ENCODE measurements at places on chromosomes 4 and X.

DNA sequence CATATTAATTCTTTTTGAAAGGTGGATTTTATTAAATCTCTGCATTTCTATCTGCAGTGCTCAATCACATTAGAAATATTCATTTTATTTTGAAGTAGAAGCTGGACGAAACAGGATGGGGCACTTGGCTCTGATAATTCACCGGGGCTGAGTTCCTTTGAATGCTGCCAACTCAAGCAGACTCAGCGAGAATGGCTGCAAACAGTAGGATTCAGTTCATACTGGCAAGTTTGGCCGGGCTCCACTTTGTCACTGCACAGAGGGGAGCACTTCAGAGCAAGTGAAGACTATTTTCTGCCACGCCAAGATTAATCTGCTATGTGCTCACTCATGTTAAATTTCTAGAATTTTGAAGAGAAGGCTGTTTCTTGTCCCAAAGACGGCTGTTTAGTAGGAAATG, 30.7 kb upstream of the KLHL8 start:
- DNase-seq: no peak

GRCh38 chr4:7970361-7970946, 30.8 kb upstream of the AFAP1 start:
- no peak for DNase-seq

DNA sequence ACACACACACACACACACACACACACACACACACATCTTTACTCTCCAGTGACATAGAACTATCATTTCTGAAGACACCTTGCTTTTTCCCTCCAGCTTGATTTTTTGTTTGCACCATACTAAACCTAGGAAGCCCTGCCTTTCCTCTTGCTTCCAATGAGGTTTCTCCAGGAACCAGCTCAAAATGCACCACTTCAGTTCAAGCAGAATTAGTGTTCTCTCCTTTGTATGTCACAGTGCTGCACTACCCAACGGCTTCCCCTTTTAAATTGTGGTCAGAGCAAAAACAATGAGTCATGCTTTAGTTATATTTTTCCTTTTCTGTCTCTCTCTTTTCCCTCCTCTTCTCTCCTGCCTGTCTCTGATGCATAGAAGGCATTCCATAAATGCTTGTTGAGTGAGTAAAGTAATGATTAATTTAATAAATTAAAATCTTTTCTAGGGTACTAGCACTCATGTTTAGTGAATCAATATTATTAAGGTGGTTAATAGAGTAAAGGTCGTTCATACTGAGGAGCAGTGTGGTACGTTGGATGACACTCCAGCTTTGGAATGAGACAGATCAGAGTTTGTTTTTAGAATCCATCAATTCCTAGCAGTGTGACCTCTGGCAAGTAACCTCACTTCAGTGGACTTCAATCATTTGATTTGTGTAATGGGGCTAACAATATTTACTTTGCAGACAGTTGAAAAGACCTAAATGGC, 5.9 kb downstream of the RTL3 start:
- no peak for DNase-seq

DNA sequence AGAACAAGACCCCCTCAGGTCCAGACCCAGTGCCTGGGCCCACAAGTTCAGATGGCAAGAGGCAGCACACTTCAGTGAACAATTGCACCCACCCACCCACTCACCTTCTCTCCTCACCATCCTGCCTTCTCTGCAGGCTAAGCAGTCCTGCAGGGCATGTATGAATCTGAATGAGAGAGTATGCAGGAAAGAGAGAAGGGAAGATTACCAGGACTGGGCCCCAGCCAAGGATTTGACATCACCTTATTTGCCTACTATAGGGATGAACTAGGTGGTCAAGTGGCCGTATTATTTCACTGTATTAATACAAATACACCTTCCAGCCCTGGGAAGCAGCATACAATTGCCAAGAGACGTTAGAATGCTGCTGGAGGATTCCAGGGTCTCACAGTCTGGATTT, 2.1 kb upstream of the ZNF141 start:
- no peak for DNase-seq

GRCh38 chr4:54215379-54216077, 13.6 kb upstream of the PDGFRA start:
- no peak for DNase-seq

GRCh38 chr4:163665521-163666331, 171.2 kb downstream of the TMA16 start:
- DNase-seq: no peak

DNA sequence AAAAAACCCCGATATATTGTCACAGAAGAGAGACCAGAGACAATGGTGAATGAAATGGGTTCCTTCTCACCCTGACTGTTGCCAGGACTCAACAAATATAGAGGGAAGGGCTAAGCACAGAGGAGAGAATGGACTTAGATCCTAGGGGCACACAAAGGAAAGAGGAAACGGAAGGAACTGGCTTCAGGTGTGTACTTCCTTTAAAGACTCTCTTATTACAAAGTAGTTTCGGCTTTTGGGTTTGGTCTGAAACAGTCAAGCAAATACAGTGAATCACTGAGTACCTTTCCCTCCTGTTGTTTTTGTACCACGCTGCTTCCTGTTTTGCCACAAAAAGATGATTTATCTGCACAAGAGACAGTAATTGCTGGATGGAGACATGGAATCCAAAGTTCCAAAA, 46.1 kb upstream of the S100G start:
- no peak for DNase-seq

- no peak for DNase-seq
These were observed at the start of gene XAGE2 for GRCh38 chrX:52368368-52369055. Gene XAGE2 (plus strand): TSS chrX:52369021. CDS start chrX:52370015, 994 bp downstream.
